ENCODE measurements at places on chromosomes 4 and X.
A peak's percentile ranks its signal among the peaks of the same experiment; 100 is the strongest.

DNA sequence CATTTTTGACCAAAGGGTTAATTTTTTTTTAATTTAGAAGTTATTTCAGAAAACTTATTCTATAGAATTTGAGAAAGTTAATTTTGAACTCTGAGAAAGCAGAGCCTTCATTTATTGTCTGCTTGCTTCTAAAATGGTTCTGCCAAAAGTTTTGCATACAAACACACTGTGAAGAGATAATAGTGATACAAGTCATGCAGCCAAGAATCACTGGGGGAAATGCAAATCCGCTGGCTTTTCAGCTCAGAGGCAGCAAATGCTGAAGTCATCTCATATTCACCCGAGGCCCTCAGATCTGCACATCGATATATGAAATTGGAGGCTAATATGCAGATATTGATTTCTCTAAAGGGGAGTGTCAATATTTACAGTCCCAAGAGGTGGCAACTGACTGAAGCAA is 186.2 kb downstream of the KIT start:
- DNase-seq = no peak

GRCh38 chr4:17613761-17614415 is 553 bp upstream of the MED28 start:
- DNase-seq = peak; percentile 6

- peak; percentile 21 for DNase-seq
Observed at GRCh38 chrX:148500423-148501385, at the start of gene AFF2. Gene AFF2, plus strand, starts transcription at chrX:148500617. Its CDS starts 481 bp downstream, at chrX:148501098.

- DNase-seq = no peak
Observed at GRCh38 chrX:330726-331150, 12.1 kb upstream of the GTPBP6 start.

DNA sequence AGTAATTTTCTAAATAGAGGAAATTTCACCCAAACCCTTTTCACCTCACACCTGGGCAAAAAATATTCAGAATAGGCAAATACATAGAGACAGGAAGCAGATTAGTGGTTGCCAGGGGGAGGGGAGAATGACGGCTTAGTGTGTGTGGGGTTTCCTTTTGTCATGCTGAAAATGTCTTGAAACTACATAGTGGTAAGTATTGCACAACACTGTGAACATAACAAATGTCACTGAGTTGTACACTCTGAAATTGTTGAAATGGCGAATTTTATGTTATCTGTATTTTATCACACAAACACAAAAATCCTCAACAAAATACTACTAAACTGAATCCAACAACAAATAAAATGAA is 60.7 kb upstream of the PLAC1 start:
- DNase-seq = no peak

DNA sequence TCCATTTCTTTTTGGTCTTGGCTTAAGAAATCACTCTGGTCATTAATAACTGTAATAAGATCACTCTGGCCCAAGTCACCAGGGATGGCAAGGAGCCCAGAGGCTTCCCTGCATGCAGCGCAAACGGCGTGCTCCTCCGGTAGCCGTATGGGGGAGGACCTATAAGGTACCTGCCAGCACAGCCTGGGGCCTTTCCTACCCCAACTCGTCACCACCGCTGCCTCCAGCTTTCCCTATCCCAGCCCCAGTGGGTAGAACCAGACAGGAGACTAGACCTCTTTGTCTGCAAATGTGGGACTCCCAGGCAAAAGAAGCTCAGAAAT is 25.9 kb downstream of the HAND2 start:
- no peak for DNase-seq

DNA sequence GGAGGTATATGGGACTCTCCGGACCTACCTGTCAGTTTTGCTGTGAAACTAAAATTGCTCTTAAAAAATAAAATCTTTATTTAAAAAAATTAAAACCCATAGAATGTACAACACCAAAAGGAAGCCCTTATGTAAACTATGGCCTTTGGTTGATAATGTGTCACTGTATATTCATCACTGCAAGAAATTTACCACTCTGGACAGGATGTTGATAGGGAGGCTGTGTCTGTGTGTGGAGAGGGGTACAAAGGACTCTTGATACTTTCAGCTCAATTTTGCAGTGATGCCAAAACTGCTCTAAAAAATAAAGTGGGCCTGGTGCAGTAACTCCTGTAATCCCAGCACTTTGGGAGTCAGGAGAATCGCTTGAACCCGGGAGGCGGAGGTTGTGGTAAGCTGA is 2.9 kb upstream of the ZMYM3 start:
- no peak for DNase-seq

GRCh38 chr4:15130441-15130840 is 128.2 kb downstream of the CPEB2 start:
- DNase-seq = no peak

DNA sequence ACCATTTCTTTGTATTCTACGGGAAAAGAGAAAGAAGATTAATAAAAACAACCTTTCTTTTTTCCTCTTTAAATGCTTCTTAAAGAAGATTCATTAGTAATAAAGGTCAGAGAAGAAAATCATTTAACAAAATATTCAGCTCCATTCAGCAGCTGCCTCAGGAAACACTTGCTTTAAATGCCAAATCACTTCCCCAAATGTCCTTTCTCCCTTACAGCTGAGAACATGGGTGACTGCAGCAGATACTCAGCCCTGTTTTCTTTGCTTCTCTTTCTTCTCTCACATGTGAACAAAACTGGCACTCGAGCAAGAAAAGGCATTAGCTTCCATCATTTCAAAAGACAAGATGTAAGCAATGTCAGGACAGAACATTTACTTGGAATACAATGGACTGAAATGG is 120.2 kb downstream of the INPP4B start:
- no peak for DNase-seq

GRCh38 chr4:156746111-156746510 is 225.5 kb downstream of the PDGFC start:
- DNase-seq = no peak

DNA sequence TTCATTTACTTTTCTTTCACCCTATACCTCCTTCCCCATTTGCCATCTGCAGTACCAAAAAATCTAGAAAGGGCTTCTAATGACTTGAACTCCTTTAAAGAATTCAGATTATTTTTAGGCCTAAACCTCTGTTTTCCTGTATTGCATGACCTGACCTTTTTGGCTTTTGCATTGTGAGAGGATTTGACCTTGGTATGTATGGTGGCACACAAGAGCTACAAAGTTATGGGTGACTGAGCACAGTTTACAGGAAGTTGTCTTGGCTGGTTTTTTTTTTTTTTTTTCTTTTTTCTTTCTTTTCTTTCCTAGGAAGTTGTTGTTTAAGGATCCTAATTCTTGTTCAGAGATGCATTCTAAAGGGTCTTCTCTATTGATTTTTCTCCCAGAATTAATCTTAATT is 32.0 kb upstream of the MTMR8 start:
- DNase-seq = no peak

DNA sequence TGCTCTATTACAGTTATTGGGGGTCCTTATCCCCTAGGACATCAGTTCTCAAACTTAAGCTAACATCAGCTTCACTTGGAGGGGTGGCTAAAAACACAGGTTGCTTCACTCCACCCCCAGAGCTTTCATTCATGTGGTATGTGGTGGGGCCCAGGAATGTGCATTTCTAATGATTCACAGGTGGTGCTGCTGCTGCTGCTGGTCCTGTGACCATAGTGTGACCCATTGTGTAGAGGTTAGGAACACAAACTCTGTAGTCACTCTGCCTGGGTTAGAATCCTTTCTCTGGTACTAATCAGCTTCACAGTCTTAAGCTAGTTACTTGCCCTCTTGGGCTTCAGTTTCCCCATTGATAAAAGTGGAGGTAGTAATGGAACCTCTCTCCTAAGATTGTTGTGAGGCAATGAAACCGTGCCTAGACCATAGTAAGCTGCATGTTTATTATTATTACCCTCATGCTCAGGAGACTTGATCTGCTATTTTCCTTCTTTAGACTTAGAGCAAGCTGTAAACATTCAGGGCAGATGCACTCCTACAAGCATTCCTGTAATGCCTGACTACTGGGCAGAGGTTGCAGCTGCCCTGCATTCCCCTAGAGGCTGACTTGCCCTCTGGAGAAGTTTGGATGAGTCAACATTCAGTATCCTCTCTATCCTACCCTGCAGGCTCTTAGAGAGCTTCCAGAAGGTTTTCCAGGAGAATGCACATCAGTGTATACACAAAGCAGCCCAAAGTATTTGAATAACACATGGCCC is 94.1 kb upstream of the ACSL4 start:
- no peak for DNase-seq

DNA sequence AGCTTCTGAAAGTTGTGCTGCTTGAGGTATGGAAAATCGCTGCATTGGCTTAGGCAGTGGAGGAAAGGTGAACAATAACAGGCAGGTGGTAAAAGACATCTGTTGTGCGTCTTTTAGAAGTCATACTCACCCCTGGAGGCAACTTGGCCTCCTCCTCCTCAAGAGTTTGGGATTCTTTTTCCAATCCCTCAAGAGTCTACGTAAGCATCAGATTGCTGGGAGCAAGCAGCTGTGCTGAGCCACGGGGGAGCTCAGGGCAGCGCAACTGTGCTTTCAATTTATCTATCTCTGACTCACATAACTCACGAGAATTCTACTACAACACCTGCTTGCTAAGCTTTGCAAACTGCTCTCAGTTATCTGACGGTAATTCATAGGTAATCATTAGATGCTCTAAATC is 6.4 kb upstream of the RBMX2 start:
- no peak for DNase-seq

DNA sequence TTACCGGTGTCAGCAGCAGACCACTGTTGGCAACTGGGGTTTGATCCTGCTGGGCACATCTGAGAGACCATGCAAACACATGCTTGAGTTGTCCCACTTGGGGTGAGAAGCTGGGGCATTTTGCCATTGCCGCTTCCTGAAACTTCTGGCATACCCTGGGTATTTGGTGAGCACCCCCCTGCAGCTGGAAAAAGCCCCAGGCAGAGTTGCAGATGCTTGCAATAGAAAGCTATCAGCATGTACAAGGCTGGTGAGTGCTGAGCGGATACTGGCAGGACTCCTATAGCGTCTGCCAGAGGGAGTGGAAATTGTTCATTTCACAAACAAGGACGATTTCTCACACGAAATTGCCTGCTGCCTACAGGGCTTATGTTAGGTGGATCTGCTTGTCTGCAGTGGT is 32.3 kb downstream of the SUPT20HL1 start:
- no peak for DNase-seq

GRCh38 chrX:72121383-72121782 is 10.3 kb downstream of the RTL5 start:
- DNase-seq = no peak

DNA sequence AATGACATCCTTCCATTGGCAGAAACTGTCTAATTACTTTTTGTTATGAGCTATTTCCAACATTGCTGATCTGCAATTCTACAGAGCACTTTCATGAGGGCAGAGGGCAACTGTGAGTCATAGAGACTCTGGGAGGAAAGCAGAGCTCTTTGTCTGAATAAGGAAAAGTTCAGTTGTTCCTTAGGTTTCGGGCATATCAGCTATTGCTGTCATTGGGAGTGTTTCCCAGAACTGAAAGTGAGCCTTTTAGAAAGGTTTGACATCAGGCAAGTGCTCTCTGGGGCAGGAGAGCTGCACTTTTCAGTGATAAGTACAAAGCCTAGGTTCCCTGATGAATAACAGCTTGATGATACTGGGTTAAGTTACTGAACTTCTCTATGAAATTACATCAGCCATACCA is 119.2 kb upstream of the EDNRA start:
- DNase-seq = no peak

All from stimulated activated CD4-positive, alpha-beta T cell treated with anti-CD3 and anti-CD28 coated beads, Interleukin-1b, Interleukin-23, amount 100 ng/mL, for 4 hours (primary cell).